A549 treated with CORT108297 at 1 μM for 4 hours (cell line): ENCODE measurements at places on chromosomes 7 and 10. TPM values are rescaled to one million over a fixed set of nuclear protein-coding genes. Genes with fewer than 3 reads are reported as not detected.

Gene PPP1R17
- not detected in 5 replicates for total RNA-seq

Gene HMX2
- total RNA-seq: 0.08 to 0.14 TPM (median 0.11 TPM) in 4 of 5 replicates, not detected in the other

Gene MEPCE
- total RNA-seq: 33.1 to 47.3 TPM (median 43.7 TPM) in 5 replicates

Gene GPR15LG
- total RNA-seq: not detected in 5 replicates

Gene MACROH2A2
- 23.2 to 30.3 TPM (median 28.1 TPM) in 5 replicates for total RNA-seq

Gene DPYSL4
- 15.0 to 20.0 TPM (median 18.9 TPM) in 5 replicates for total RNA-seq

Gene GHRHR
- total RNA-seq: not detected in 5 replicates

Gene GCK
- not detected in 5 replicates for total RNA-seq

Gene GIMAP7
- total RNA-seq: not detected in 5 replicates

Gene XRCC2
- total RNA-seq: 3.7 to 6.3 TPM (median 5.4 TPM) in 5 replicates

Gene NUDT1
- 83.7 to 114 TPM (median 104 TPM) in 5 replicates for total RNA-seq

Gene PON1
- total RNA-seq: 0.29 to 1.2 TPM (median 0.68 TPM) in 5 replicates

Gene ELAPOR2
- 0.05 to 0.12 TPM (median 0.07 TPM) in 3 of 5 replicates, not detected in the others for total RNA-seq

Gene HMX3
- 0.09 TPM in 1 of 5 replicates, not detected in the others for total RNA-seq

Gene SORBS1
- total RNA-seq: 0.36 to 0.69 TPM (median 0.47 TPM) in 5 replicates

Gene HOXA7
- 4.4 to 5.5 TPM (median 4.9 TPM) in 5 replicates for total RNA-seq

Gene CCDC172
- not detected in 5 replicates for total RNA-seq

Gene CACNA2D1
- 5.7 to 8.8 TPM (median 7.9 TPM) in 5 replicates for total RNA-seq

Gene AMPH
- 0.05 to 0.09 TPM (median 0.07 TPM) in 5 replicates for total RNA-seq

Gene EGFR
- total RNA-seq: 85.3 to 136 TPM (median 112 TPM) in 5 replicates

Gene LIPN
- not detected in 5 replicates for total RNA-seq

Gene HERPUD2
- 15.9 to 22.3 TPM (median 19.6 TPM) in 5 replicates for total RNA-seq

Gene ACSM6
- not detected in 5 replicates for total RNA-seq

Gene CHRM2
- not detected in 5 replicates for total RNA-seq

Gene SGMS1
- total RNA-seq: 30.5 to 42.4 TPM (median 38.5 TPM) in 5 replicates

Gene PNLIP
- total RNA-seq: not detected in 5 replicates
